ENCODE measurements at places on chromosomes 6 and 20.

DNA sequence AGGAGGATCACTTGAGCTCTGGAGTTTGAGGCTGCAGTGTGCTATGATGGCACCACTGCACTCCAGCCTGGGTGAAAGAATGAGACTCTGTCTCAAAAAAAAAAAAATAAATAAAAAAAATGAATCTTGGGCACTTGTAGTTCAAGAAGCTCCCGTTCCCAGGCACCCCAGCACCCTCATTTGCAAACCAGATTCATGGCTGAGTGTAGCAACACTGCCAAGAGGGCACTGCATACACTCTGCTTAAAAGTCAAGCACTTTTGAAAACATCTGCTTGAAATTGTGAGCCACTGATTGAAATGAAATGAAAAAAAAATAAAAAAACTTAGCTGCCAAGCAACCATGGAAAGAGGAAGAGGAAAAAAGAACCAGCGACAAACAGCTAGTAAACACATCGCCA is 124.7 kb upstream of the SASH1 start:
- no peak for DNase-seq

DNA sequence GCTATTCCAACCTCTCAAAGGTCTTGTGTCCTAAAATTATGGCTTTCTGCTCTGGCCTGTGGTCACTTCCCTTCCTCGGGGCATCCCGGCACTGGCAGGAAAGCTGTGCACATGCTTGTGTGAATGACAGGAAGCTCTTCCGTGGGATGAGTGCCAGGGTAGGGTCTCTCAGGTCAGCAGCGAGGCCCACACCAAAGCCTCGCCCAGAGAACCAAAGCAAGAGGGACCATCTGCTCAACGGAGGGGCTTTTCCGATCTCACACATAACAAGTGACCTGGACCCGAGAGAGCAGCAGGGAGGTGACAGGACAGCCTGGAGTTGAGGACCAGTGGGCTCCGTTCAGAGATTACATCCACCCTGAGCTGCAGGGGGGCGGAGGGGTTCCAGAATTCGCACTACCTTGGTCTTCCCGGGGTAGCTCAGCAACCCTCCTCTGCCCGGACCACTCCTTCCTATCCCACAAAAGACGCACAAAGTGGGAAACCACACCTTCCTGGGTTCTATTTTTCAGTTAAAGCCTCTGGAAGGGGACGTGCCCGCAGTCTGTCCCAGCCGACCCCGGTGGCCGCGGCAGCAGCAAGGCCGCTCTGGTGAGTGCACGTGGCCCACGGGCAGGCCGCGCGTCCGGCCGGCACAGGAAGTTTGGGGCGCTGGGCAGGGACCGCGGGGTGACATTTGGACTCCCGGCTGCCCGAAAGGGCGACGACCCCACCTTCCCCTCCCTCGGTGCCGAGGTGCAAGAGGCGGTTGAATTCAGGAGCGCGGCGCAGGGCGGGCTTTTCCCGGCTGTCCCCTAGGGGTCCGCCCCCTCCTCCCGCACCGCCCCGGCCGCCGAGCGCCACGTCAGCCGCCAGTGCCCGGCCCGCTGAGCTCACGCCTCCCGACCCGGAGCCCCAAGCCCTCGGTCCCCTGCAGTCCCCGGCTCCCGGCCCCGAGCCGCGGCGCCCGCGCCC is 988 bp downstream of the TXNDC5 start:
- peak; percentile 10 for DNase-seq

GRCh38 chr20:64052987-64053840 is 3.8 kb upstream of the SOX18 start:
- no peak for DNase-seq

GRCh38 chr20:47998736-47999135 is 213.5 kb upstream of the SULF2 start:
- no peak for DNase-seq
